ENCODE measurements at places on chromosomes 4 and X.

DNA sequence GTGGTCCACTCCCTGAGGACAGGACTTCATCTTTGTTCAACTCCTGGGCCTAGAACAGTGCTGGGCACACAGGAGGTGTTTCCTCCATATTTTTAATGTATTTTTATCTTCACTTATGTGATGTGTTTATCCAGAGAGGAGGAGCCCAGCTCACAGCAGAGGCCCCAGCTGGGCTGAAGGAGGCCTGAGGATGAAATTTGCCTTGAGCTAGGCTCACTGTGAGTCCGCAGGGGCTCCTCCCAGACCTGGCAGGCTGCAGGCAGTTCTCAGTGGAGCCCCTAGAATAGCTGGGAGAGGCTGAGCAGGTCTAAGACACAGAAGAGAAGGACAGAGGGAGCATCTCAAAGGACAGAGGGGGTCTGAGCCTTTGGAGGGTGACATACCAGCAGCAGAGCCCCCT lies 26.8 kb downstream of the C4orf50 start:
- no peak for DNase-seq

DNA sequence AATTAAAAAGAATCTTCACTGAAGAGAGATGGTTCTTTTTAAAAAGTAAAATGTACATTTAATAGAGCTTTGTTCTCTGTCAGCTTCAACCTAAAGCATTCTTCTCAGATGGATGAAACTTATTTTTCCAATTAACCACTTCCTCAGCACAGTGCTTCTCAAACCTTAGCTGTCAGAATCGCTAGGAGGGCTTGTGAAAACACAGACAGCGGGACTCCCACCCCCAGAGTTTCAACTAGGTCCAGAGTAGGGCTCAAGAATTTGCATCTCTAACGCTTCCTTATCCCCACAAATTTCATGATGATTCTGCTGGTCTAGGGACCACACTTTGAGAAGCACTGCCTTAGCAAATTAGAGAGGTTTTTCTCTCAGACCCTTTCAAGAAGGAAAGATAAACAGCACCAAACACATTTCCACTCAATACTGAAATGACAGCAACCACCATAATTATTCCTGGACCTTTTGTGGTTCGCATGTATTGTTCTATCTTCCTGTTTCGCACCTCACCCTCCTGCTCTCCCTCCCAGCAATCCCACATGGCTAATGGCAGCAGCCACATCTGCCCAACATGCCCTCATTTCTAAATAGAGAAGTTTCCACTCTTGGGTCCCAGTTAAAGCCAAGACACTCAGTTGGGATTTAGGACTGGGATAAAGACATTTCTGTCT lies 73.2 kb downstream of the ZNF827 start:
- DNase-seq: no peak

GRCh38 chr4:133102612-133103409 lies 46.3 kb upstream of the PCDH10 start:
- no peak for DNase-seq

- no peak for DNase-seq
These were observed 263.0 kb downstream of the IQCM start for GRCh38 chr4:149552601-149553000.

- no peak for DNase-seq
These were observed 120.5 kb upstream of the SORBS2 start for GRCh38 chr4:185932491-185932890.

All from hippocampal formation (tissue), 2 donors.